Activated CD4-positive, CD25-positive, alpha-beta regulatory T cell treated with anti-CD3 and anti-CD28 coated beads, Interleukin-2, amount 50 U/mL, for 24 hours (primary cell): ENCODE measurements at places on chromosomes 11 and 22.

DNA sequence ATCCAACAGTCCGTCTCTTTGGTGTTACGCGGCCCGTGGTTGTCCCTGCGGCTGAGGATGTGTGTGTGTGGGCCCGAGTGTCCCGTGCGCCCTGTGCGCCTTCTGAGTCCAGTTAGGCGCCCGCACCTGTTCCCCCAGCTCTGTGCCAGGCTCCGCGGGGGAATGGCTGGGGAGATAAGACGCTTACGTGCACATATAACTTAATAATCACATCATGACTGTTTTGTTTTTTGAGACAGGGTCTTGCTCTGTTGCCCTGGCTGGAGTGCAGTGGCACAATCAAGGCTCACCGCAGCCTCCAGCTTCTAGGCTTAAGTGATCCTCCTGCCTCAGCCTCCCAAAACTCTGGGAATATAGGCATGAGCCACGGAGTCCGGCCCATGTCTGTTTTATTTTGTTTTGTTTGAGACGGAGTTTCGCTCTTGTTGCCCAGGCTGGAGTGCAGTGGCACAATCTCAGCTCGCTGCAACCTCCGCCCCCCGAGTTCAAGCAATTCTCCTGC is 817 bp downstream of the ARL2 start:
- no peak for ATAC-seq

GRCh38 chr11:63853476-63853875 is 14.6 kb downstream of the MARK2 start:
- ATAC-seq = no peak

DNA sequence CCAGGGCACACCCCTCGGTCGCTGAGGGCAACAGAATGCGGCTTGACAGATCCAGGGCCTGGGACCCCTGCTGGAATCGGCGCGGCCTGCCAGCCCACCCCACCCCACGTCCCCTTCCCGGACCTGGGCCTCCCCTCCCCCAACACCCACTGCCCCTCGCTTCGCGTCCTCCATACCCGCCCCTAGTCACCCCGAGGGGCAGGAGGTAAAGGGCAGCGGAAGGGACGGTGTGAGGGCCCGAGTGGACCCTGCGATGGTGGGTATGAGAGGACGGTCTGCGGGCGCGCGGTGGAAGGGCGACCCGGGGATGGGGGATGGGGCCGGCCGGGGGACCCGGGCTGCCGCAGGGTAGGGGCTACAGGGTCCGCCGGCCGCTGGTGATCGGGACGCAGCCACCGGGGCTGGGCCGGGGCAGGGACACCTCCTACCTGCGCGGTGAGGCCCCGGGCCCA is 311 bp downstream of the APBB1 start:
- no peak for ATAC-seq

- ATAC-seq = no peak
These were observed 45.4 kb downstream of the GAB2 start for GRCh38 chr11:78372114-78372768.

- ATAC-seq = no peak
These were observed 117.0 kb downstream of the FANCF start for GRCh38 chr11:22508665-22509064.

DNA sequence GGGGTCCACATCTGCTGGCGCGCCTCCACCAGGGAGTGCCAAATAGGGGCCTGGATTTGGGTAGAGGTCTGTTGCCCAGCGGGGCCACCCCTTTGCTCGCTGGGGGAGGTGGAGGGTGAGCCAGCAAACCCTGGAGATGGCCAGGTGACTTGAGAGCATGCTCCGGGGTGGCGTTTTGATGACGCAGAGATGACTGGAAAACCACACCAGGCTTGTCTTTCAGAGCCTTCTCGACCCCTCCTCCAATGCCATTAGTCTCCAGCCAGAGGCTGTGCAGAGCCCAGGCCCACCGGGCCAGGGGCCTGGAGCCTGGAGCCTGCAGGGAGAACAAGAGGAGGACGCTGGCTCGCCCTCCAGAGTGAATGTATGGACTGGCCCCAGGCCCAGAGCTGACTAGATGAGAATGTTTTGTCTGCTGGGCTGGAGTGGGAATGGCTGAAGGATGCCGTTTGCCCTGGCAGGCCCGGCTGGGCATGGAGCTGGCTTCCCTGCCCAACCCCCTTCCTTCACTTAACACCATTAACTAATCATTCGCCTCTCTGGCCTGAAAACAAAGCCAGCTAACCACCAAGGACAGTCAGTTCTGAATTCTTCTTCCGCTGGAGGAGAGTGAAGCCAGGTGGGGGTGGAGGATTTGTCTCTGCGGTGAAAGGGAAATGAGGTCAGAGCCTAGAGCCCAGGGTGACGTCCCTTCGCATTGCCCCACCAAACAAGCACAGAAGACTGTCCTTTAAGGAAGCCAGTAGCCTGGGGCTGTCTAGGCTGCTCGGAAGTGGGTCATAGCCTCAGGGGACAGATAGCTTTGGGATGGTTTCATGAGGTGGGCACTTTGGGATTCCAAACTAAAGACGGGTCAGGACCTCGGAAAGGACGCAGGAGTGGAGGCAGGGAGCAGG is 1.6 kb upstream of the MCAM start:
- peak; percentile 18 for ATAC-seq
